Upper lobe of left lung (tissue), 6 donors: ENCODE measurements at places on chromosomes 3 and 15.

DNA sequence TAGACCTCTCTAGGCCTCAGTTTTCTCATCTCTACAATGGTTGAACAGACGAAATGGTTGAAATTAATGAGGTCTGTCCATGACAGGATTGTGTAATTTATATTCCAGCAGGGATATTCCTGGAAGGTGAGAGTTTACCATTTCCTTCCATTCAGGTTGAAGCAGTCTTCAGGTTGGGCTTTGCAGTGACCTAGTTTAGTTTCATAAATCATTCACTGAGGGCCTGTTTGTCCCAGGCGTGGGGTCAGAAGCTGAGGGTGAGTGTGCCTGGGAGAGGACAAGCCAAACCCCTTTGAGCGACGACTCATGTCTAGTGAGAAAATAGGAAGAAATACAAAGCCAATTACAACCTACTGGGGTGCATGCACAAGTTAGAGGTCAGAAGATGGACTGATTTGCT, 57.2 kb upstream of the CACNA2D3 start:
- DNase-seq = no peak
- H3K27ac ChIP-seq = no peak overlapping the region
- H3K4me3 ChIP-seq = no peak overlapping the region
- H3K36me3 ChIP-seq = no peaks in the 10 kb centered on the region
- no peaks in the 10 kb centered on the region for H3K4me1 ChIP-seq

DNA sequence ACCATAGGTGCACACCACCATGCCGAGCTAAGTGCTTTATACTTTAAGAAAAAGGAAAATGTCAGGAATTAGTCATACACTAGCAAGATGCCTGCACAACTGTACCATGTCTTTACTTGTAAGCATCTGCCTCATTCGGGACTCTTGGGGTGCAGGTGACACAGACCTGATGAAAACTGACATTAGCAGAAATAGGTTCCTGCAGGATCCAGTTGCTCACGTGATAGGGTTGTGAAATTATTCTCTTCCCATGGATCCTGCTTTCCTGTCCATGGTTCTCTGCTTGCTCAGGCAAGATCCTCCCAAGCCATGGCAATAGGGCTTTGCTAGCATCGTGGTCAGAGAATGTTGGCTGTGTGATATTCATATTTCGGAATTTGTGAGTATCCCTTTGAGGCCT, 10.2 kb upstream of the LHFPL4 start:
- no peak overlapping the region for H3K4me3 ChIP-seq
- H3K27ac ChIP-seq = no peak overlapping the region
- no peaks in the 10 kb centered on the region for H3K4me1 ChIP-seq
- no peak for DNase-seq
- no peaks in the 10 kb centered on the region for H3K36me3 ChIP-seq

DNA sequence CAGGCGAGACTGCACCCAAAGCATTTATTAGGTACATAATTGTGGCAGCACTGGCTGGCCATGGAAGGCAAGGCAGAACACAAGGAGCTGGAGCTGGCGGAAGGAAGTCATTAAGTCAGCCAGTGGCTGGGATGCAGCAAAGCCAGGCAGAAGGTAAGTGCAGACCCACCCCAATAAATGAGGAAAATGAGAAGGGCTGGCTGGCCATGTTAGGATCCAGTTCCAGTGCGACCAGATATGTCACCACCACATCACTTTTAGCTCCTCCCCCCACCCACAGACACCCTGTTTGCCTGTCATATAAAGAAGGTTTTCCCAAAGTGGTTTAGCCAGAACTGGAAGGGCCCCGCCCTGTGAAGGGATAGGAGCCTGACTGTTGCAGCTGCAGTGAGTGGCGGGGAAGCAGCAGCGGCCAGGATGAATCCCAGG, at the start of gene FURIN:
TSS of gene FURIN (plus strand) at position 328 of the 429 bp plus-strand sequence. CDS start 7,153 bp downstream, outside the sequence.
- H3K27me3 ChIP-seq = no peaks in the 10 kb centered on the region
- no peak within 1 kb of the TSS for H3K4me3 ChIP-seq
- peak within 1 kb of the TSS; percentile 99 for H3K27ac ChIP-seq
- no peak for DNase-seq
- no peaks in the 10 kb centered on the region for H3K36me3 ChIP-seq
- H3K4me1 ChIP-seq = peaks cover 69% of the 10 kb centered on the region

DNA sequence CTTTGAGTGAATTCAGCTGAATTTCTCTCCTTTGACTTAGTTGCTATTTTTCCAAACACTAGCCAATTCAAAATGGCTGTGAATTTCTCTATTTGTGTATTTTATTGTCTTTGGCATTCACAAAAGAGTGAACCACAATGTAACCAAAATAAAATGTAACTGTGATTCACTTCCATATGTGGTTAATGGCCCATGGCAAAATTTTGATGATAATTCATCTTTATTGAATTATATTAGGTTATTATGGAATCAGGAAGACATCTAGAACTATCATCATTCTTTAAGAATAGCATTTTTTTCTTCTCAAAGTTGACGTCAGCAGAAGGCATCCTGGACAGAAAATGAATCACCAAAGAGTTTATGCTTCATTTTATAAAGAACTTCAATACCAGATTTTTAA, 705.3 kb upstream of the NAALADL2 start:
- no peak for DNase-seq
- no peaks in the 10 kb centered on the region for H3K36me3 ChIP-seq
- no peaks in the 10 kb centered on the region for H3K27me3 ChIP-seq
- H3K4me3 ChIP-seq = no peak overlapping the region
- H3K4me1 ChIP-seq = no peaks in the 10 kb centered on the region
- no peak overlapping the region for H3K27ac ChIP-seq

DNA sequence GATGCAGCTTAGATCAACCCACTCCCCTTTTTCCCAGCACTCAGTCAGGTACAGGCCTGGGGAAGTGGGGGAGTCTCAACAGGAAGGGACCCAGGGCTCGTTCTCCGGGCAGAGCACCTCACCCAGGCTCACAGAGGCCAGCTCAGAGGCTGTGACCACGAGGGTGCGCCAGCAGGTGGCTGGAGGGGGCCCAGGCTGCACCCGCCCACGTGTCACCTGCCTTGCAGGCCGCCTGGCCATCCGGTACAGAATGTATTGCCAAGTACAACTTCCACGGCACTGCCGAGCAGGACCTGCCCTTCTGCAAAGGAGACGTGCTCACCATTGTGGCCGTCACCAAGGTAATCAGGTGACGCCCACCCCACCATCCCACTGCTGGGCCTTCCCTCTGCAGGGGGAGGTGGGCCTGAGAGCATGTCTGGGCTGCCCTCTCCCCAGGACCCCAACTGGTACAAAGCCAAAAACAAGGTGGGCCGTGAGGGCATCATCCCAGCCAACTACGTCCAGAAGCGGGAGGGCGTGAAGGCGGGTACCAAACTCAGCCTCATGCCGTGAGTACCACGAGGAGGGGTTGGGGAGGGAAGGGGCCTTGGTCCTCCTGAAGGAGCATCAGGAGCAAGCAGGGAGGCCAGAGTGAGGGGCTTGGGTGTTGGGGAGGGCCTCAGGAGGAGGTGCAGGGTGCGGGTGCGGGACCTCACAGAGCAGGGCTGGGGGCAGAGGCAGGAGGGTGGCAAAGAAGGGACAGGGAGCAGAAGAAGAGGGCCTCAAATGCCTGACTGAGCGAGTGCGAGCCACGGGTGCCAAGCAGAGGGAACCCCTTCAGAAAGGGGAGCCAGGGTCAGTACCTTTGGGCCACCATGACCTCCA, 14.0 kb upstream of the LMAN1L start:
- H3K4me3 ChIP-seq = no peak overlapping the region
- no peak overlapping the region for H3K27ac ChIP-seq
- H3K4me1 ChIP-seq = peaks cover 14% of the 10 kb centered on the region

DNA sequence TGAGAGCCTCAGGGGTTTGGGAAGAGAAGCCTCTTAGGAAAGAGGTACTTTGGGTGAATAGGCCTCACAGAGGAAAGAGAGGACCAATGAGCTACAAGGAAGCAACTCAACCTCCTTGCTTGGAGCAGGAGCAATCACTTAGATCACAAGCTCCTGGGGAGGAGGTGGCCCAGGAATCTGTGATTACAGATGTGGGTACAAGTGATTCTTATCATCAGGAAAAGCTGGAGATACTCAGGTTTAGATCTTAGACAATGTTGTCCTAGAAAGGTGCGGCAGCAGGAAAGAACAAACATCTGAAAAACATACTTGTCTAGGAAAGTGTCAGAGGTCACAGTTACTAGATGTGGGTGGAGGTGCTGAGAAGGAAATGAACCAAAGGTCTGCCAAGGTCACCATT, 8.2 kb downstream of the PARP16 start:
- DNase-seq = no peak
- no peaks in the 10 kb centered on the region for H3K4me1 ChIP-seq
- H3K4me3 ChIP-seq = no peak overlapping the region
- no peak overlapping the region for H3K27ac ChIP-seq
- H3K27me3 ChIP-seq = no peaks in the 10 kb centered on the region

DNA sequence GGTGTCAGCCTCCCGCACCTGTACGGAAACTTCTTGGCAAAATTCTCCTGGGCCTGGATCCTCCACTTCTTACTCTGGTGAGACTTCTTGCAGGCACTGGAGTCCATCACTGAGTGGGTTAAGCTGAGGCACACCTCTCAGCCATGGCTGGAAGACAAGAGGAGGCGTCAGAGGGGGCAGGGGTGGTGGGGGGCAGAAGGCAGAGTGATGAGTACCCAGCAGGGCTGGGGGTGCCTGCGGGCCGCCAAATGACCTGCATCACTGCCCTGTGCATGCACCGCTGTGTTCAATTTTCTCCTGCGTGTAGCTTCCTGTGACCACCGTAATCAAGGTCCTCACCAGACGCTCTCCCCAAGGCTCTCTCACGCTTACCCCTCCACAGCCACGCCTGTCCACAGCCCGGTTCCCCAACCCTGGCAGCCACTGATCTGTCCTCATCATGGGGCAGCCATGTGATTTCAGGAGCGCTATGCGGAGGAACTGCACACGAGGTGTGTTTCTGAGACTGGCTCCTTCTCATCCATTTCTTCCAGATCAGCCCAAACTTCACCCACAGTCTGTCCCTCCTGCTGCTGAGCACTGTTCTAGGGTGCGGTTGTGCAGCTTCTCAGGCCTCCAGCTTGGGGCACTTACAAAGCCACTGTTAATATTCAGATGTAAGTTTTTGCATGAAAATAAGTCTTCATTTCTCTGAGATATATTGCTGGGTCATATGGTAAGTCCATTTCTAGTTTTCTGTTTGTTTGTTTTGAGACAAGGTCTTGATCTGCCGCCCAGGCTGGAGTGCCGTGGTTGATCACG, 5.2 kb downstream of the C3orf22 start:
- no peak overlapping the region for H3K27ac ChIP-seq
- no peak overlapping the region for H3K4me3 ChIP-seq
- no peaks in the 10 kb centered on the region for H3K4me1 ChIP-seq
- H3K36me3 ChIP-seq = no peaks in the 10 kb centered on the region
- DNase-seq = peak; percentile 50

DNA sequence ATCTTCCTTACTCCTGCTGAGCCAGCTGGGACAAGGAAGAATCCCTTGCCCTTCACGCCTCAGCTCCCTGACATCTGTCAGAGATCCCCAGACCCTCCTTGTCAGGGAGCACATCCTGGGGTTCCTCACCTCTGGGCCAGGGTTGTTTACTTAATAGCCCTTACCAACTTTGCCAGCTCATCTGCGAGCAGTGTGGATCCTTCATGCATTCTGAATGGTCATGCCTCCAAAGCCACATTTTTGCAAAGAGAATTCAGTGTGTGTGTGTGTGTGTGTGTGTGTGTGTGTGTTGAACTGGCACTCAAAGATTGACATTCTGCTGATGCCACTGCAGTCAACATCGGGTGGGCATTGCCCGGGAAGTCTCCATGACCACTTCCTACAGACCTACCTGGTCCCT, 112.6 kb downstream of the SLC49A4 start:
- no peaks in the 10 kb centered on the region for H3K36me3 ChIP-seq
- no peak overlapping the region for H3K4me3 ChIP-seq
- no peak overlapping the region for H3K27ac ChIP-seq
- DNase-seq = no peak

DNA sequence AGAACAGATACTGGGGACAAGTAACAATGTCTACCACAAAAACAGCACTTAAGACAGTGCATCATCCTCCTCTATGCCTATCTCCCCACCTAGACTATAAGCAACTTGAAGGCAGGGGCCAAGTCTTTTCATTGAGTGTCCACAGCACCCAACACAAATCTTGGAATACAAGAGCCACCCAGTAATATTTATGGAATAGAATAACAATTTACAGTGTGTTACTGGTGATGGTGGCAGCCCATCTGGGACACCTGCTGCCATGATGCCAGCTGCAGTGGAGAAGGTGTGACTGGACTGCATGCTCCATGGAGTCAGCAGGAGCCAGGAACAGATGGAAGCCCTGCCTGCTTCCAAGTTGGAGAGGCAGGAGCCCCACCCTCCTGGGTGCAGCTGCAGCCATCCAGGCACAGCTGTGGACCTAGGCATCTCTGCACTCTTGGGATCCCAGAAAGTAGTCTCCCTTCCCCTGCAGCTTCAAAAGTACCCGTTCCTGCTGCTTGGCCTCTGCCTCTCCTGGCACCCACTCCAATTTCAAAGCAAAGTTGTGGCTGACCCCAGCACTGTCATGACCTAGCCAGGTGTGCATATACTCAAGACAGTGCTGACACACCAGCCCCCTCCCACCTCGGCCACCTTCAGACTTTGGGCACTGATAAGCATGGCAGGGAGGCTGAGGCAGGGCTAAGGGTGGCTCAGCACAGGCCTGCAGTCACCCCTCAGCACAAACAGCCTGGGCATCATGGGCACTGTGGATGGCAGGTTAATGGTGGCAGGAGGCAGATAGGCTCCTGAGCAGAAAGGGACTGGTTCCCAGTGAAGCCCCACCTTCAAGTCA, 94.5 kb downstream of the TPRA1 start:
- H3K27ac ChIP-seq = no peak overlapping the region
- H3K27me3 ChIP-seq = no peaks in the 10 kb centered on the region
- no peak overlapping the region for H3K4me3 ChIP-seq
- no peak for DNase-seq
- H3K4me1 ChIP-seq = no peaks in the 10 kb centered on the region

DNA sequence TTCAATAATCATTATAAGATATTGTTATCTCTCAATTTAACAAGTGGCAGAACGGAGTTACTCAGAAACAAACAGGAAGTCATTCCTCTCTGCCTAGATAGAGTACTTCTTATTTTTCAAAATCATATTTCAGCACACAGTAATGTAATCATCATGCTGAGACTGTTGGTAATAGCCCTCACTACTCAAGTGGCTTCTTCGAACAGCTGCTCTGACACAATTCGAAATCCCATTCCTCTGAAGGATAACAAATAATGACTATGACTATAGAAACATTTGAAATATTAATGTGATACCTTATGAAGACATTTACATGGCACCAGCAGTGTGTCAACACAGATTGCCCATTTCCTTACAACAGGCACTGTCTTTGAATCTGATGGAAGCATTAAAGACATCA, 1249.8 kb downstream of the NSUN3 start:
- no peaks in the 10 kb centered on the region for H3K36me3 ChIP-seq
- no peak for DNase-seq
- no peak overlapping the region for H3K4me3 ChIP-seq

DNA sequence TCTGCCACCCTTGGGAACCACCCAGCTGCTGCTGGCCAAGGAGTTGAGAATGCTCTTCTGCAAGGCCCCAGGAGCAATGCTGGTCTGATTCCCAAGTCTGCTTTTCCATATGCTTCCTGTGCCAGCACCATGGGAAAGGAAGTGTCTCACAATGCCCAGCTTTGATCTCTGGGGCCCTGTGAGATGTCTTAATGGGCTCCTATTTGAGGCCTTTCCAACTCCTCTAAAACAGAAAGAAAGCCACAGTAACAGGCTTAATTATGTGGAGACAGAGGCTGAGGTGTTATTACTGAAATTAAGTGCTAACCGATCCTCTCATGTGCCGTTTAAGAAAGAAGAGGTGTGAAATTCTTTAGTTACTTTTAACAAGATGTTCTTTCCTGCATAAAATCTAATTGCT, 4.5 kb downstream of the EOGT start:
- peaks cover 7% of the 10 kb centered on the region for H3K36me3 ChIP-seq
- H3K4me1 ChIP-seq = peaks cover 27% of the 10 kb centered on the region
- H3K4me3 ChIP-seq = no peak overlapping the region
- no peak for DNase-seq
